ENCODE measurements at places on chromosomes 7 and 10.

GRCh38 chr7:143214789-143215679 lies 6.8 kb upstream of the TAS2R40 start:
- DNase-seq: peak; percentile 73

- no peak for DNase-seq
These were observed 279.9 kb upstream of the NEBL start for GRCh38 chr10:21176934-21177480.

GRCh38 chr10:121087129-121087528 lies 236.0 kb downstream of the WDR11 start:
- no peak for DNase-seq

- no peak for DNase-seq
These were observed 62.3 kb downstream of the LHPP start for GRCh38 chr10:124523901-124524300.

- no peak for DNase-seq
These were observed 47.7 kb upstream of the PLEKHA1 start for GRCh38 chr10:122326806-122327205.

GRCh38 chr7:50022991-50023390 lies 70.1 kb downstream of the ZPBP start:
- DNase-seq: no peak

- no peak for DNase-seq
These were observed 1227.8 kb upstream of the SORCS1 start for GRCh38 chr10:108392286-108392685.

DNA sequence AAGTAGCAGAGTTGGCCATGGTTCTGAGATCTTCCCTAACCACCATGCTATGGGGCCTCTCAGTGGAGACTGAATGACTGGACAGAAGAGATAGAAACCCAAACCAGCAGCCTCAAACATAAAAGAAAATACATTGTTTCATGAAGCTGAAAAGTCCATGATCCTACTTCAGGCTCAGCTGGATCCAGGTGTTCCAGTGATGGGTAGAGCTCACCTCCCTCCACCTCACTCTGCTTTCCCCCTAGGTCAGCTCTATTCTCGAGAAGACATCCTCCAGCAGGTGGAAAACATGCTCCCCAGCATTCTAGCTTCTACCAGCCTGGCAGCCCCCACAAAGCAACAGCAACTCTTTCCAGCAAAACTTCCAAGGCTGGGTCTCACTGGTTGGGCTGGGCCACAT lies 132.1 kb downstream of the OAT start:
- no peak for DNase-seq

- peak; percentile 14 for DNase-seq
These were observed 21.7 kb upstream of the MACC1 start for GRCh38 chr7:20238754-20239324.

DNA sequence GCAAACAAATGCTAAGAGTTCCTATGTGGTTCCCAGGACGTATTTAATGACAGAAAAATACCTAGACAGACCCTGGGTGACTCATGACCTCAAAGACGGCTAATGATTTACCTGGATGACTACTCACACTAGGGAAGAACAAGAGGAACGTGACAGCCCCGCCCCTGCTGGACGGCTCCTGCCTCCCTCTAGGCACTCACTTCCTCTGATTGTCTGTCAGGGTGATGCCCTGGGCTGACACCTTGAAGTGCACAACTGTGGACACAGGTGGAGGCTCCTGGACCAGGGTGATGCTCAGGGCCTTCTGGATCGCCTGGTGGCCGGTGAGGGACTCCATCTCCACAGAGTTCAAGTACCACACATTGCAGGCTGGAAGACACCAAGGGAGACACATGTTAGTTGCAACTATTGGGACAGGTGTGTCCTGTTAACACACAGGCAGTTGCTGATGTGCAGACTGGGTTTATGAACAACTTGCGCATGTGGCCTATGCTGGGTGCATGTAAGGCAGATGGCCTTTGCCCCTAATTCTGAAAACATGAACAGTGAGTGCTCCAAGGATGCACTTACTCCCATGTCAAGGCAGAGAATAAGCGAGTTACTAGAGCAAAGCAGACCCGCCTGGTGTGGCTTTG lies 298.3 kb downstream of the TNS3 start:
- DNase-seq: no peak

- peak; percentile 19 for DNase-seq
These were observed 12.6 kb upstream of the UBE2D1 start for GRCh38 chr10:58322072-58322834.

DNA sequence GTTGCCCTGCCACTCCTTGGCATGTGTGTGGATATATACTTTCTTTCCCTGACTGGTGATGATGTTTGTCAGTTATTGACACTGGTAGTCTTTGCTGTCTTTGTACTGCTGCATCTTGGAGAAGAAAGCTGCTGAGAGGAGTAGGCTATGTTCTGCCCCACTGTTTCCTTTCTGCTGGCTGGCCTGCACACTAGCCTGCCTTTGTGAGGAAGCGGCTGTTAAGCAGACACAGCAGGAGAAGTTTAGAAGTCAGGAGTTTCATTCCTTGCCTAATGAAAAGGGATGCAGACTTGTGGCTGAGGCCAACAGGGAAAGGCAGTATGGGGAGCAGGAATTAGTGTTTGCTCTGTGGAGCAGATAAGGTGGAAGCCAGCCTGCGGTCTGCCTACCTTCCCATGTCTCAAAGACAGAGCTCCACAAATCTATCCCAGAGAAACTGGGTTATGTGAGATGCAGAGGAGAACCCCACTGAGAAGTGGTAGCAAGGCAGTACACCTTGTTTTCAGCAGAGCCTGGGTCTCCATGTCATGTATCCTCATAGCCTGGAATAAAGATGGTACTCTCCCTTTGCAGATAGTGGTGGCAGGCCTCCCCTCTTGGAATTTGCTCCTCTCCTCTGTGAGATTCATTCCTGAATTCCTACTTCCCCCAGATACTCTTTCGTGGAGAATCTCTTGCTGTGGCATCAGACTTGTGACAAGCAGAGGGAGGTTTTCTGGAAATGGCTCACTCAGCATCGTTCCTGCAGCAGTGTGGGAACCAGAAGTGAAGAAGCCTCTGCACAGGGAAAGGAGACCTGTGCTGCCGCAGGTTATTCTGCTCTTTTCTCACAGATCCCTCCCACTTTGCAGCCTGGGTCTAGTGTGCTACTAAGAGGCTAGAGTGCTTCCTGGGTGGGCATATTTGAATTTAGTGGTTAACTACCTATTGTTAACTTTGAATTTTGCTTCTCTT lies 130.2 kb downstream of the LRRC4 start:
- no peak for DNase-seq

DNA sequence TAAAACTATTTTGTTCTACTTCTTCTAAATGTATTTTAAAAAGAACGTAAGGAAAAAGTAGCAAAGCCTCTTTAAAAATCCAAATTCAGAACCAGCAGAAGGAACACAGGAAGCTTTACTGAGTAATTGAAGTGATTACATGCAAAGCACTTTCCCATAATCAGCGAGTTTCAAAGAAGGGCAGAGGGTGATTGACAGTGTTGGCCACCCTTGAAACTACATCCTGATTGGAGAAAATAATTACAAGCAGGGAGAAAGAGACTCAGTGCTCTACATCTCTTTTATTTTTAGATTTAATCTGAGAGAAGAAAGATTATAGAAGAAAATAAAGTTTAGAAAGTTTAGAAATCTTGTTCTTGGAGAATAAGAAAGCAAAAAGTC lies 20.3 kb upstream of the HGF start:
- DNase-seq: no peak

- no peak for DNase-seq
These were observed 35.0 kb upstream of the CBLL1 start for GRCh38 chr7:107708956-107709355.

- DNase-seq: no peak
These were observed 30.8 kb downstream of the CYTH3 start for GRCh38 chr7:6241607-6241973.

DNA sequence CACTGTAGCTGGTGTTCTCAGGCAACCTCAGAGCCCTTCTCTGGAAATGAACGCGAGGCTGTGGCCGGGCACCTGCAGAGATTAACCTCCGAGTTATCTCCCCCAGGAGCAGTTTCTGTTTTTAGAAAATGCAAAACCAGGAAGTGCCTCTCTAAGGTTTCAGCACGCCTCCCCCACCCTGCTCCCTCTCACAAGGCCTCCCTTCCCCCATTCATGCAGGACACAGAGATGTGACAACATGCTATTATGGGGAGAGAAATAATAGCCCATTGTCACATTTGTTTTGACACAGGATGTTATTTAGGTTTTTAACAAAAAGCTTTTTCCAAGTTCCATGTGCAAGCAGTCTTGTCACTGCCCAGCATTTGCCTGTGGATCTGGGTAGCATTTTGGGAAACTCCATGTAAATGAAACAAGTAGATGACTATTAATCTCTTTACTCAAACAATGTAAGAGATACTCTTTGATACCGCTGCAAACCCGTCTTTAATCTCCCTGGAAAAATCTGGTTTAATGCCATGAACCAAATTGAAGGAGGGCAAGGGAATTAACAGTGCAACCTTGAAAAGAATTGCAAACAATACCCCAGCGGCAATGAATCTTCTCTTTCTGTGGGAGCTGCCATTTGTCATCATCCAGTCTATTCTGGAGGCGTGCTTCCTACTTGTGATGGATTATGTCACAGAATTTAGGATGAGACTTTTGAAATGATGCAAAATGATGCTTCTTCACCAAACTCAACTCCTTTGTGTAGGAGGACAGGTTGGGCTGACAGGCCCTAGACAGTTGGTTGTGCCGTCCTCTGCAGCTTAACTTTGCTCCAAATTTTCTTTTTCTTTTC lies 86.5 kb upstream of the NMT2 start:
- DNase-seq: peak; percentile 59

- no peak for DNase-seq
These were observed 46.7 kb downstream of the HTRA1 start for GRCh38 chr10:122508021-122508420.

GRCh38 chr10:62528441-62528840 lies 154.3 kb downstream of the ZNF365 start:
- no peak for DNase-seq

DNA sequence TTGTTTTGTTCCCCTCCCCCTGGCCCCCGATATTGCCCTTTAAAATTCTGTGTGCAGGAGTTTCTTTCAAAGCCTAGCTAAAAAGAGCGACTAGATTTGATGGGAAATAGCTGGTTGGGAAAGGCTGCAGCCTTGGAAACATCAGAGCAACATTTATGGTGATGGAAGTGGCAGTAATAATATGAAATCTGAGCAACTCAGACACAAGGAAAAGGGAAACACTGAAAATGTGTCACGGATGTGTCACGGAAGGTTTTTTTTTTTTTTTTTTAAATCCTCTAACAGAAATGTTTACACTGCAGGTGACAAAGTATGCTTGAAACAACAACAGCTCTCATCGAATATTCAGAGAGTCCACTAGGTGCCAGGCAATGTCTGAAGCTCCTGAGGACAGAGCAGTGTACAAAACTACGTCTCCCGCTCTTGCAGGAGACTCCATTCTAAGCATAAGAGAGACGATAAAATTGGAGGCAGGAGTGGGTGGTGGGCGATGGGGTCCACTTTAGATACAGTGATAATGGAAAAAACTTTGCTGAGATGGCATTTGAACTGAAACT lies 143.0 kb downstream of the RSU1 start:
- no peak for DNase-seq

DNA sequence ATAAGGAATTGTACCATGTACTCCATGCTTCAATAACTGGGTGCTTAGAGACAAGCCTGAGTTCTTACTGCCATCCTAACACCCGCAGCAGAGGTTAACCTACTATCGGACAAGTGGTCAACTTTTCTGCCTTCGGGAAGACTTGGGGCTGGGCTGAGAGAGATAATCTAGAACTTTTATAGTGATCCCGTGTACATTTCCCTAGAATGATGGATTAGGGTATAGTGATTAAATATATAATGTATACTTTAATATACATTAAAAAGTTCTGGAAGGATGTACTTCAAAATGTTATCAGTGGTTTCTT lies 12.2 kb upstream of the HNRNPF start:
- no peak for DNase-seq

DNA sequence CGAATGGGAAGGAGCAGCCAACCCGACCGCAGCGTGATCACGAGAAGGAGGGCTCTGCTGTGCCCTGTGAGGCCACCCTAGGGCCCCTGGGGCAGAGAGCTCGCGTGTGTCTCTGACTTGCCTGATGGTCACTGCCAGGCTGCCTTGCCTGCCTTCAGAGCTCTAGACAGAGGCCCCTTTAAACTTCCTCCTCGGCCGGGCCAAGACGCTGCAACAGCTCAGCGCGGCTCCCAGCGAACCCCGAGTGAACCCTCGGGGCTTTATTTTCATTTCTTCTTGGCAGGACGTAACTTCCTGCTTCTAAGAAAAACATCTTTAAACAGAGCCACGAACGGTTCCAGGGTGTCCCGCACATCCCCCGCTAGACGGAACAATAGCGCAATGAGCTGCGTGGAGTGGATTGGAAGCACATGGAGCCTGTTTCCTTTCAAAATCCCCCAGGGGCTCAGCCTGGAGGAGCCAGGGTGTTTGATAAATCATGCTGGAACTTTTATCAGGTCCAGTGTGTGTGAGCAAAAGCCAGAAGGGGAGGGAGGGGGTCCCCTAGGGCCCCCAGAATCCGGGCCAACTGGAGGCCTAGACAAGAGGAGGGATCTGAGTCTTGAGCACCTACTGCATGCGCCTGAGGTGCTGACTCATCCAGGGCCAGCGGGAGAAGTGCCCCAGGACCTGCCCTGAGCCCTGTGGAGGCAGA lies 134.1 kb upstream of the GDF10 start:
- peak; percentile 62 for DNase-seq

GRCh38 chr7:148570510-148570909 lies 20.1 kb upstream of the C7orf33 start:
- no peak for DNase-seq

- DNase-seq: peak; percentile 51
These were observed 1.8 kb downstream of the HNRNPF start for GRCh38 chr10:43407148-43407575.

GRCh38 chr10:119190353-119190752 lies 11.7 kb upstream of the PRDX3 start:
- no peak for DNase-seq

- DNase-seq: no peak
These were observed 195.7 kb downstream of the CACNA2D1 start for GRCh38 chr7:82247814-82248433.

DNA sequence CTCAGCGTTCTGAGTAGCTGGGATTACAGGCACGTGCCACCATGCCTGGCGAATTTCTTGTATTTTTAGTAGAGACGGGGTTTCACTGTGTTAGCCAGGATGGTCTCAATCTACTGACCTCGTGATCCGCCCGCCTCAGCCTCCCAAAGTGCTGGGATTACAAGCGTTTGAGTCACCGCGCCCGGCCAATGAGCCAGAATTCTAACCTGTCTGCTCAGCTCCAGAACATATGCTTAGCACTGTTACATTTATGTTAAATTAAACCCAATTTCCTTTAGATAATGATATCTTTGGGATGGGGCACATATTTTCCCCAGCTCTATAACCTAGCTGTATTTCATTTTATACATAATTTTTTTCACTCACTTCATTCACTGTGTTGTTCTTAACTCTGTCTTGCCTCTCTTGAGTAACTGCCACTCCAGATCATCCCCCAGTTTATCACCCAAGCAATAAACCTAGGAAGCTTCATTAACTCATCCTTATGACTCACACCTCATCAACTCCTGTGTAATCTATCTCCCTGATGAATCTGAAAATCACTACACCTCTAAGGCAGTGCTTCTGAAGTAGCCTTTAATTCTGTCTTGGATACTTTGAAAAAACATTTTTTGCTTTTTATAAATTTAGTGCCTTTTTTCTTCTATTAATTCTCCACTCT lies 559.7 kb upstream of the ZWINT start:
- no peak for DNase-seq

- DNase-seq: no peak
These were observed 174.5 kb upstream of the HDAC9 start for GRCh38 chr7:18320971-18321567.
